NCI-H2107 (cell line): ENCODE measurements at places on chromosomes 11 and 22.

DNA sequence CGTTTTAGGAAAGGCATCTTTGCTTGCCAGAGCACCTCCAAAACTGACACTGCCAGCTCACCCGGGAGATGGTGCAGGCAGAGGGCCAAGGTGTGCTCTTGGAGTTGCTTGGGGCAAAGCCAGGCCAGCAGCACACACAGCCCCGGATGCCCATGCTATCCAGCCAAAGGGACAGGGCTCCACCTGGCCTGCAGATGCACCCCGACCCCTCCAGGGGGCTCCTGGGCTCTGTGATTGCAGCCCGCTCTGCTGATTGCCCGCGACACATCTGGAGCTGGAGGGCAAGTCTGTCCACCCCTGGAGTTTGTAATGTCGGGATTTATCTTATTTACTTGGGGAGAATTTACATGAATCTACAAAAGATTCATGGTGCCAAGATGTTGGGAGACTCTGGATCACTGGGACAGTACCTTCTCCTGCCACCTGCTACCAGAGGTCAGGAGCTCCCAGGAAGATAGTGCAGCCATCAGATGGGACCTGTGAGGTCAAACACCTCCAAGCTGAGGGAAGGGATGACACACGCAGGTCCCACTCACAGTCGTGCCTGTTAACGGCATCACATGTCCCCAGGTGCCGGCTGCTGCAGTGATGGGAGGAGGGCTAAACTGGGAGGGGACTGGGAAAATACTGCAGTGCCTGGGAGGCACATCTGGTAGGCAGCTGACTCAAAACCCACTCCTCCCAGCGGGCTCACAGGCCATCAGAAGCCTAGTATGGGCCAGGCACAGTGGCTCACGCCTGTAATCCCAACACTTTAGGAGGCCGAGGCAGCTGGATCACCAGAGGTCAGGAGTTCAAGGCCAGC lies 17.2 kb downstream of the CBX7 start:
- no peak for DNase-seq

DNA sequence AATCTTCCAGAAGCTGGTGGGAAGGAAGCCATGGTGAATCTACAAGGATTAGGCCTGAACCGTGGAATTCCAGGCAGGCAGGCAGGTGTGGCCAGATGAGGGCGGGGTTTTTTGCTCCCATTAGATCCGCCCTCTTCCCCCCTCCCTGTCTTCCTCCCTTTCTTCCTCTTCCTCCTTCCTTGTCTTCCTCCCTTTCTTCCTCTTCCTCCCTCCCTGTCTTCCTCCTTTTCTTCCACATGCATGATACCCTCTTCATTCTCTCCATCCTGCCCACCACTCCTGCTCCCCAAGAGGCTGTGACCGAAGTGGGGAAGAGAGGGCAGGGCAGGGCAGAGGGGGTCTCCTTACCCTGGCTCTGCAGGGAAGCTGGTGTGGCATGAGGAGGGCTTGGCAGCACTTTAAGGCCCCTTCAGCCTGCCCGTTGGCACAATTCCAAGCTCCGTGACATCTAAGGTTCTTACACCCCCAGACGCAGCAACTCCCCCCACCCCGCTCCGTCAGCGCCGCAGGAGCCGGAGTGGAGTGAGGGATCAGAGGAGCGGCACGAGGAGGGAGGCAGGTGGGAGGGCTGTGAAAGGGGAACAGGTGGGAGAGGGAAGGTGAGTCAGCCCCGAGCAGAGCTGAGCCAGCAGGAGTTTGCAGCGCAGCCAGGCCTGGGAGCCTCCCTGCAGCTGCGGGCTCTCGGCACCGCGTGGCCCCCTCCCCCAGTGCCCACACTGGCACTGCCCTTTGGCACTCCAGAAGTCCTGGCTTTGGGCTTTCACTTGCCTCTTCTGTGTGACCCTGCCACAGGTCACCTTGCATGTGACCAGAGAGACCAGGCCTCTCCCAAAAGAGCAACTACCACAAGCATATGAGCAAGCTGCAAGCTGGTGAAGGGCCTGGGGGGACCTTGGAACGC lies 32.1 kb downstream of the KCNJ4 start:
- peak; percentile 25 for DNase-seq

DNA sequence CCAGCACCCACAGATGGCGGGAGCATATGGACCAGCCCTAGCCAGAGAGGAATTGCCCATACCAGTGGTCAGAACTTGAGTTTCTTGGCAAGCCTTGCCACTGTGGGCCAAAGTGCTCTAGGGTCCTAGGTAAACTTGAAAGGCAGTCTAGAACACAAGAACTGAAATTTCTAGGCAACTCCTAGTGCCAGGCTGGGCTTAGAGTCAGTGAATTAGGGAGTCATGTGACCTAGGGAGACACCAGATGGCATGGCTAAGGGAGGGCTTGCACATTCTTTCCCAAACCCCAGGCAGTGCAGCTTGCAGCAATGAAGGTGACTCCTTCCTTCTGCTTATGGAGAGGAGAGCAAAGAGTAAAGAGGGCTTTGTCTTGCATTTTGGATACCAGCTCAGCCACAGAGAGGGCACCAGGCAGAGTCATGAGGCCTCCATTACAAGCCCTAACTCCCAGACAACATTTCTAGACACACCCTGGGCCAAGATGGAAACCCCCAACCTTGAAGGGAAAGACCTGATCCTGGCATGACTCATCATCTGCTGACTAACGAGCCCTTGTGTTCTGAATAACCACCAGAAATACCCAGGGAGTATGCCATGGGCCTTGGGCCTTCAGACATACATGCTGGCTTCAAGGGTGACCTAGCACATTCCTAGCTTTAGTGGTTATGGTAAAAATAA lies 19.2 kb upstream of the OR56A3 start:
- no peak for DNase-seq

- DNase-seq = no peak
Measured at GRCh38 chr11:71240865-71241691, 11.3 kb downstream of the SHANK2 start.

GRCh38 chr22:41919357-41920224 lies 4.7 kb upstream of the SHISA8 start:
- DNase-seq = no peak

DNA sequence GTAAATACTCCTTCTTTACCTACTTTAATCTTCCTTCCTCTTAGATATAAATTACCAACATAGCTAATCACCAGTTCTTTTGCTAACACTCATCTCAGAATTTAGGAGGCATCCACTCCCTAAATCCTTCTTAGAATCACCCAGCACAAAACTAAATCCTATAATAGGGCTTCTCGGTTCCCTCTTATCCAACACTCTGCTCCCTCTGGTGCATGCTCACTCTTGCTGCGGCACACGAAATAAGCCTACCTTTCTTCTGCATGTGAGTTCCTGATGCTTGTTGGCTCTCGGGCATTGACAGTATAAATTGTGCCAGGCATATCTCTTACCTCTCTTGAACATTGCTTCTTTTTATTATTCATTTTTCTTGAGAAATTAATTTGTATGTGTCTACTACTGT lies 61.0 kb downstream of the OR5AK2 start:
- no peak for DNase-seq

DNA sequence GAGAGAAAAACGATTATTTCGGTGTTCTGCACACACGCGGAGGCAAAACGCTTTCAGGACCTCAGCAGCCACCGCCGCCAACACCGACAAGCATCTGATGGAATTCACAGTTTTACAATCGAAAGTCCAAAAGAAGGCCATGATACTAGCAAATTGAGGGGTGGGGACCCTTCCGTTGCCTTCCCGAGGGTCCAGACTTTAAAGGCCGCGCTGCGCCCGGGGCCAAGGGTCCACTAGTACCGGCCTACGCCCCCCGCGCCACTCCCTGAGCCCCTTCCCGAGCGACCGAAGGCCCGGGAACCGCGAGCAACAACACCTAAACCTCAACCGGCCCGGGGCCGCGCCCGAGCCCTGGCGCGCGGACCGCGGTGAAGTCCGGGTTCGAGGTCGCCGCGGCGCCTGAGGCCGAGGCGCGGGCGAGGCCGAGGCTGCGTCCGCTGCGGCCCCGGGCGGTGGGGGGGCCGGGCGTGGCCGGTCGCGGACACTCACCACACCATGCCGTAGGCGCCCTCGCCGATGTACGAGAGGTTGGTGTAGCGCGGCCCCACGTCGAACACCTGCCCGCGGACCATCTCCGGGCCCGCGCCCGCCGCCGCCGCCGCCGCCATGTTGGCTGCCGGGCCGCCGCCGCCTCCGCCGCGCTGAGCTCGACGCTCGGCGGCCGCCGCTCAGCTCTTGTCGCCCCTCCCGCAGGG lies 465 bp downstream of the MAPK1 start:
- DNase-seq = no peak

DNA sequence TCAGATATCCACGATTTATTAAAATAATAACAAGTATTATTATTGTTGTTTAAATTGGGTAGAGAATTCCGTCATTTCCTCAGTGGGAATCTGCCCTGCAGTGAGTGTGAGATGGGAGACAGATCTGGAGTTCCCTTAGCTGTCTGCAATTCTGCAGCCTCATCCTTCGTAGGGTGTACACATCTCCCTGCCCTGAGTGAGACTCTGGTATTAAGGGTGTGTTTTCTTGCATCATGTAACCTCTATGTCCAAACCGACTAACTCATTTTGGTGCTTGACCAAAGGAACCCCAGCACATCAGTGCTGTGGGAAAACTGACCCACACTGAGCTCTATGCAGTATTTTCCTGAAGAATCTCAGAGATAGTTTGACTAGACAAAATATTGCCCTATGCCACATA lies 157.6 kb downstream of the LDLRAD3 start:
- DNase-seq = no peak

DNA sequence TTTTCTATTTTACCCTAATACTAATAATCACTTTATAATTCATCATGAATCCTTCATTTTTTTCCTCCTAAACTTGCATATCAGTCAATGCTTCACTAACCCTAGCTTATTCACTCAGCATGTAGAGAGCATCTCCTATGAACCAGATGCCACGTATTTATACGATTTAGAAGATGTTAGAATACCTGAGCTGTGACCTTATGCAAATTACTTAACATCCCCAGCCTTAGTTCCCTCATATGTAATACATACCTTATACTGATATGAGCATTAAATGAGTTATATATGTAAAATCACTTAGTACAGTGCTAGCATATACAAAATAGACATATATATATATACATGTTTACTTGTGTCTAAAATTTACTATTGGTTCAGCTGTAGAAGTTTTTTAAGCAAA lies 9.0 kb downstream of the FAM76B start:
- DNase-seq = no peak

DNA sequence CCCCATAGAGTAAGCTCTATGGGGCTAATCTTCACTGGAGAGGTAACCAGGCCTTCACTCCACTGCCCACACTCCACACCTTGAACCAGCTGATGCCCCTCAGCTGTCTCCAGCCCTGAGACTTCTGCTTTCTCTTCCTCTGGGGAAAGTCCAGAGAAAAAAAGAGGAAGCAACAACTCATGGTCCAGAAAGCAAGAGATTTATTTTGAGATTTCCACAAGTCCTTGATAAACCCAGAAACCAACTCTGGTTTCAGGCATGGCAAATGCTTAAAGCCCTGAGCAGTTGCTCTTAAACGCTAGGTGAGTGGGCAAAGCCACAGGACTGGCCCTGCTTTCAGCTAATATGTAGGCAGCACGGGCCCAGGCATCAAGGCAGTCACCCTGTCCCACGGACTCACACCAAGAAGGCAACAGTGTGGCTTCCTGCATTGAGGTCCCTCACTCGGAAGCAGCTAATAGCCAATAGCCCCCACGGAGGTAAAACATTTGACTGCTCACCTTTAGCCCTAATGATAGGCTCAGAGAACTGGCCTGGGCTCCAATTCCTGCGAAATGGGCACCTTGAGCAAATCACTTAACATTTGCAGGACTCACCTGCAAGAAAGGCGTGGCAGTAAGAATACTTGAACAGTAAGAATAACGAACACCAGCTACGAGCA lies 4.3 kb downstream of the CYB561A3 start:
- no peak for DNase-seq

DNA sequence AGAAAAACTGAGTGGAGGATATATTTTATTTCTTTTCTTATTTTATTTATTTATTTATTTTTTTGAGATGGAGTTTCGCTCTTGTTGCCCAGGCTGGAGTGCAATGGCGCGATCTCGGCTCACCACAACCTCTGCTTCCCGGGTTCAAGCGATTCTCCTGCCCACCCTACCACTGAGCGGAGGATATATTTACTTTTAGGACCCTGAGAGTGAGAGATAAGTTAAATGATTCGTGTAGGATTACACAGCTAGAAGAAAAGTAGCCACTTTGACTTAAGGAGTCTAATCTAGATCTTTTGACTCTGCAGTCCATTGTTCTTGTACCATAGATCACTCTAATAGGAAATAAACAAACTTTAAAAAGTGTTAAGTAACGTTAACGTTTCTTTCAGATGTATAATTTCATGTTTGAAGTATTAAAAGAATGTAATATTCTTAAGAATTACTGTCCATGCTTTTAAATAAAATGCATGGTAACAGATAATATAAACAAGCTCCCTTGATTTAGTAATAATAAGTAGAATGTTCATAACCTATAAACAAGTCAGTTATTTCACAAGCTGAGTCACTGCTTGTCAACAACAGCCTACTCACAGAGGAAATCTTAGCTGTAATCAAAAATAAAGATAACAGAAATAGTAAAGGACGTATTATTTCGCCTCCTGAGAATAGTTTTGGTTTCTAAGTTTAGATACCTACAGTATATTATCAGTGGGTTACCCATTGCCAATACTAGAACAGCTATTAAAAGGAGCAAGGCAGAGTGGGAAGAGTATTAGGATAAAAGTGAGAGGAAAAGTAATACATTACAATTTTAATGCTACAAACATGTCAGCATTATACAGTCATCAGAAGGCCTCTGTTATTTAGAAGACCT lies 18.6 kb downstream of the USP47 start:
- no peak for DNase-seq

GRCh38 chr11:45154276-45154675 lies 7.8 kb downstream of the PRDM11 start:
- DNase-seq = no peak

- no peak for DNase-seq
Measured at GRCh38 chr22:22558071-22558971, 744 bp downstream of the PRAME start.

DNA sequence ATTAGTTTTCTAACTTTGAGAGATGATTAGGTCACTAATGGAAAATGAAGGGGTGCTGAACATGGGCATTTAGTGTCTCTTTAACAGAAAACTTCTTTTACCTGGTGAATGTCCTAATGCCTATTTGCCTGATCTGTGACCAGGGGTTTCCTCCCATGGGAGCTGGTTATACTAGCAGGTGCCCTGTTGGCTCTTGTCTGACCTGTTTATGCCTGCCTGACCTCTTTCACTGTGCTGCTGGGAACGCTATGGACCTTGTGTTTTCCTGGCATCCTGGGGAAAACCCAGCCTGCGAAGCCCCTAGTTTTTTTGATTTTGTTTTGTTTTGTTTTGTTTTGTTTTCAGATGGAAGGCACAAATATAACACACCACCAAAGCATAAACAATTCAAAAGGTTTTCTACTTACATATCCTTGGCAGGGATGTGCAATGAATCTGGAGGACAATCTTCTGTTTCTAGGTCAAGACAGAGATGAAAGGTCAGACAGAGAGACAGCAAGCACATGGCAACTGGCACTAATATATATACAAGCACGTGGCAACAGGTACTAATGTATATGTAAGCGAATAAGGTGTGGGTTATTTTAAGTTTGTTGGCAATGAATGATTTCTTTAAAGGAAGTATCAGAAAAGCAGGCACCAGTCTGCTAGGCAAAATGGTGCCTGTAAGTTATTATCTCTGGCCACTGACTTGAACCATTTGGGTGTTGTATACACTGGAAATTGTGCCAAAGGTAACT lies 390.2 kb downstream of the LUZP2 start:
- no peak for DNase-seq

- no peak for DNase-seq
Measured at GRCh38 chr11:114566276-114566675, 6.6 kb upstream of the NXPE1 start.
